ENCODE measurements at places on chromosomes 7 and 10. TPM values are rescaled to one million over a fixed set of nuclear protein-coding genes. Genes with fewer than 3 reads are reported as not detected.

- DNase-seq, result no peak
These were observed 248.5 kb downstream of the BUB3 start for GRCh38 chr10:123402656-123403055.

TMEM213 gene
- total RNA-seq, result not detected

IMMP2L gene
- 15.6 TPM for total RNA-seq

RBM28 gene
- total RNA-seq, result 46.1 TPM

MOGAT3 gene
- not detected for total RNA-seq

FAM25C gene
- total RNA-seq, result not detected

DNA sequence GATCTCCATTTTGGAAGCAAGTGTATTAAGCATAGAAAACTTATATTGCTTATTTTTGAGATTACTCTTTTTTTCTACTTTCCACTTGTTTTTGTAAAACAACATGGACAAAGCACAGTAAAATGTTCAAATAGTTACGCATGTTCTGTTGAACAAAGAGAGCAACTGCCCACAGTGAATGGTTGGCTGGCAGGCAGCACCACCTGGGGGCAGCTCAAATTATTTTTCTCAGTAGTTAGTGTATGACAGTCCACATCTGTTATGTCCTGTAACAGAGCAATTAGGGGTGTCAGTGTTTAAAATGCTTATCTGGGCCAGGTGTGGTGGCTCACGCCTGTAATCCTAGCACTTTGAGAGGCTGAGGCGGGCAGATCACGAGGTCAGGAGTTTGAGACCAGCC lies 46.1 kb upstream of the CACUL1 start:
- no peak for DNase-seq

DNA sequence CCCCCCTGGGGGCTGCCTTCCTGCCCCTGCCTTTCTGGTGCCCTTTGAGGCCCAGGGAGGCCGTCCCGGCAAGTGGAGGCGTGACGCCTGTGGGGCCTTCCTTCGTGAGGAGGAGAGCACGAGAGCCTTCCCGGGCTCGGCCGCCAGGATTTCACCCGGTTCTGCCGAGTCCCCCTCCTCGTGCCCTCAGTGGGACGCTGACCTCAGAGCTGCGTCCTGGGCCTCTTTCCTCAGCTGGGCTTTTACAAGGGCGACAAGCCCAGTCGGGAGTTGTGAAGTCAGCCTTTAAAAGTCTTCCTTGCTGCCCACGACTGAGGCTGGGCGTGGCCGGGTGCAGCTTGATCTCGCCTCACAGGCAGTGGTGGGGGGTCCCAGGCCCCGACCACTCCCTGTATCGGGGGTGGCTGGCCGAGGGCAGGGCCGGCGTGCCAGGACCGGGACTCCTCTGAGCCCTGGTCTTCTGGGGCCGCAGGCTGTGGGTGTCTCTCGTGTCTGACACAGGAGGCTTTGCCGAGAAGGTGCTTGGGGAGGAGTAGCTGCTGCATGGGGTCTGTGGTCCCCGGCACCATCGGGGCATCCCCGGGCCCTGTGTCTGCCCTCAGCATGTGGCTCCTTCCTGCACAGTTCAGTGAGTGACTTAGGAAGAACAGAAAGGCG lies 41.8 kb downstream of the FAM20C start:
- DNase-seq, result no peak

- peak; percentile 77 for DNase-seq
These were observed 101.3 kb downstream of the TCERG1L start for GRCh38 chr10:131210181-131210580.

GRCh38 chr7:40299097-40299496 lies 164.3 kb downstream of the SUGCT start:
- no peak for DNase-seq

DNA sequence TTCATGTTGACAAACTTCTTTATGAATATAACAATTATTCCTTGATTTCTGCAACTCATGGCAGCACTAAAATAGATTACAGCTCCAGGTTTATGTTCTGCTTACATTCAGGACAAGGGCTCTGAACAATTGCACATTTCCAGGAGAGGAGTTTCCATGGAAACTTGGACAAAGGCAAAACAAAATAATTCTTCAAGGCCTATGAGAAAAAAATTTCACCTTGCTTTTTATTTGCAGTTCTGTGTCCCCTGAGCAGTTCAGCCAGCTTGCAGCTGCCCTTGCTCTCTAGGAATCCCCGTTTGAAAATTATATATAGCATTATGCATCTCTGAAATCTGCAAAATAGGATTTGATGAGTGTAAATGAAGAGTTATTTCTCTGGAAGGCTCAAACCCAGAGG lies 71.7 kb downstream of the ARL4A start:
- no peak for DNase-seq

- no peak for DNase-seq
These were observed 30.1 kb upstream of the ZNRF2 start for GRCh38 chr7:30254248-30254647.

BHLHA15 gene
- not detected for total RNA-seq

GRCh38 chr10:71206911-71207310 lies 5.5 kb upstream of the UNC5B start:
- DNase-seq, result no peak

GRCh38 chr10:130623680-130624267 lies 487.6 kb downstream of the GLRX3 start:
- DNase-seq, result no peak

DNA sequence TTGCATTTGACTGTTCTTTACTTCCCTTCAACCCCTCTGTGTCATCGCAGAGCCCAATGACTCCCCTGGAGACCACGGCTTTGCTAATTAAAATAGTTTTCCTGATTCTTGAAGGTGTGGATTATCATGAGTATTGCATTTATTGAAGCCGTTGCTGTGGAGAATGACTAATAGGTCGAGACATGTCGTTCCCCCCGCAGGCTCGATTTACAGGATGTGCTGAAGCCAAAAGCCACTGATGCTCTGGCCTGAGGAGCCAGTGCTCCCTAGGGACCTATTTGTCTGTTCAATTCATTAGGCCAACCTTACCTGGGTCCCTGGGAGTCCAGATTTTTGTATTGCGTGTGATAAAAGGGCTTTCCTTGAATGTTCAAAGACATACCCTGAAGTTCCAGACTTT lies 102.3 kb downstream of the NPTX2 start:
- DNase-seq, result no peak

PILRA gene
- 2.5 TPM for total RNA-seq

DNA sequence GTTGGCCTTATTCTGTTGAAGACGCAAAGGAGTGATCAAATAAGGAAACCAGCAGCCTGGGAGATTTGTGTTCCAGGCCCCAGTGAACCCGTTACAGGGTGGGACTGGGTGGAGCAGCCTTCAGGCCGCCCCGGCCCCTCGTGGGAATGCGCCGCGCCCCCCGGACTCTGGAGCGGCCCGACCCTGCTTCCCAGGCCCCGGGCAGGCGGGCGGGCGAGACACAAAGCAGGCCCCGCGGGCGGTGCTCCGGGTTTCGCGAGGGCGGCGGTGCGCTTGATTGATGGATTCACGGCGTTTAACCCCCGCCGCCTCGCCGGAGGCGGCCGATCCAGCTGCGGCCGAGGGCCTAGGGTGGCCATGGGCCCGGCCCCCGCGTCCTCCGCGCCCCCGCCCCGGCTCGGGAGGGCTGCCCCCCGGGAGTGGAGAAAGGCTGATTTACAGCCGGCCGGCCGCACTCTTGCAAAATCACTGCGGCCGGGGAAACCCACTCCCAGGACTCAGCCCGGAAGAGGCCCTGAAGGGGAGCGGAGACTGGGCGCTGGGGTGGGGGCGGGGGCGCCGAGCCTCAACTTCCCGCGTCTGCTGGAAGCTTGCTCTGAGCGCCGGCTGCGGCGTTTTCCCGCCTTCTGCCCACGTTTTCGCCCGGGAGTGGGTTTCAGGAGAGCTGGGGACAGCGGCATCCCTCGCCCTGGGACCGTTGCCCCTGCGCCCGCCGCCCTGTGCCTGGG lies 299.6 kb upstream of the NFE2L3 start:
- no peak for DNase-seq

GRCh38 chr10:8874268-8874667 lies 819.8 kb downstream of the GATA3 start:
- DNase-seq, result no peak

- DNase-seq, result no peak
These were observed 18.9 kb downstream of the CALML3 start for GRCh38 chr10:5543623-5544022.

GRCh38 chr7:16004702-16005101 lies 318.2 kb upstream of the MEOX2 start:
- no peak for DNase-seq

GRCh38 chr10:86402283-86402941 lies 35.8 kb upstream of the GRID1 start:
- peak; percentile 69 for DNase-seq

DNA sequence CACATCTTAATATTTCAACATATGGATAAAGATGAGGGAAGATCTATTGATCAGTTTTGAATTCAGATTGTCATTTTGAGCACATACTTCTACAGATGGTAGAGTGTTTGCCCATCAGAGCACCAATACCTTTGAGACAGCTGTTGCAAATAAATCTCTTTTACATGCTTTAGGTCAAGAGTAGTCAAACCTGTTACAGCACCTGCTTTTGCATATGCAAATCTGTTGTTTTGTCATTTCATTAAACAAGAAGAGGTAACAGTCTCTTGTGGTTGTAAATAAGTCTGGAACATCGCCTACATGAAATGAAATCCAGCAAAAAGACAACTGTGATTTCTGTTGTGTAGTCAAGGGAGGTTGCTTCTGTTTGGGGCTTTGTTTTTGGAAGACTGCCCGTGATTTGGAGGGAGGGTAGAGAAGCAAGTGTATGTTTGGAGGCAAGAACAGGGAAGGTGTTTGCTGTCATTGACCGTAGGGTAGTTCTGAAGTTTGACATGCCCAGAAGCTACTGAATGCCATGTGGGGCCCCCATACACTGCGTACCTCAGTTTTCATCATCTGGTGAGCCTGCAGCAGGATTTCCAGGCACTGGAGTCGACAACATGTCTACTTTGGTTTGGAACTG lies 233.6 kb upstream of the PPP1R3A start:
- no peak for DNase-seq

GRM3 gene
- not detected for total RNA-seq

GRCh38 chr10:59878915-59879314 lies 27.4 kb downstream of the CCDC6 start:
- DNase-seq, result no peak
